ENCODE measurements at places on chromosomes 4 and X.
A peak's percentile ranks its signal among the peaks of the same experiment; 100 is the strongest.

- no peak for DNase-seq
Observed at GRCh38 chrX:129613596-129613995, 41.2 kb downstream of the APLN start.

DNA sequence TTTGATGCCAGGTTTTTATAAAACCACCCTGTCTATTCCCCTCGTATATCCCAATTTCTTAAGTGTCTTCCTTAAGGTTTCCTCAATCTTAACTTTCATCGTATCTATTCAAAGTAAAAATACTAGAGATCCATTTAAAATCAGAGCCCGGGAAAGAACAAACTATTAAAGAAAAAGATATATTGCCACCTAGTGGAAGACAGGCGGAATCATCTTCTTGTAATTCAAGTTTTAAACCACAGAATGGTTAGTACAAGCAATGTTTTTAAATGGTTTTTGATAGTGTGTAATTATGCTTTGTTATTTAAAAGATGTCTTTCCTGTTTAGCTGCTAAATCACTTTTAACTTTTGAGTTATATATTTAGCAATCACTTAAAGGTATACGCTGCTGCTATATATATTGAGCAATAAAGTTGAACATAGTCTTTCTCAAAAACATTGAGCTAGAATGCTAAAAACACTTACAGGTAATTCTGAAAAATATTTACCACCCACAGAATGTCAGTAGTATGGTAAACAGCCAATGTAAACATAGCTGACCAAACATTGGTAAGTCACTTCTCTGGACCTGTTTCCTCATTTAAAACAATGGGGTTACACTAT lies 18.2 kb downstream of the PRDM8 start:
- DNase-seq = peak; percentile 52

DNA sequence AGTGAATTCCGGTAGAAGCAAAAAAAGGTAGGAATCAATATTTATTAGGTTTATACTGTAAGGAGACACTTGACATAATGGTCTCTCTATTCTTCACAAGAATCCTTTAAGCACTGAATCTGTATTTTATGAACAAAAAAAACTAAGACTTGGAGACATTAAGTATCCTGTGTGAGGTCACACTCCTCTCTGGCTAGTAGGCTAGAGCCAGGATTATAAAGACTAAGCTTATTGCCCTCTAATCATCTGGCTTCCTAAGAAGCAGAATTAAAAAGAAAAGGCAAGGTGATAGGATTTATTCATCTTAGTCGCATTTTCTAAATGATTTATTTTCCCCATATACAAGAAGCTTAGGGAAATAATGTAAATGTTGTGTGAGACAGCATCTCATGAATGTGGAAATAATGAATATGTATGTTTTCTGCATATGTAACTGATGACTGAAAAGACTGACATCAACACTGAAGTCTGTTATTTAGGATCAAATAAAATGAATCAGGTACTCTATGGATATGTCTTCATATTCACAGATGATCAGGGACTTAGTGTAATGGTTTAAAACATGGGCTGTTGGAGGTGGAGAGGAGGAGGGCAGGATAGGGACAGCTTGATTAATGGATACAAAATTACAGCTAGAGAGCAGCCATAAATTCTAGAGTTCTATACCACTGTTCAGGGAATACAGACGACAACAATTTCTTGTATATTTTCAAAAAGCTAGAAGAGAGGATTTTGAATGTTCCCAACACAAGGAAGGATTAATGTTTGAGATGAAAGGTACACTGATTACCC lies 30.4 kb upstream of the PRKG2 start:
- DNase-seq = no peak

- DNase-seq = no peak
Observed at GRCh38 chr4:98377559-98377958, 116.4 kb downstream of the RAP1GDS1 start.

GRCh38 chrX:34365471-34365870 lies 233.4 kb upstream of the FAM47A start:
- DNase-seq = no peak

GRCh38 chrX:109372716-109373115 lies 109.2 kb downstream of the GUCY2F start:
- no peak for DNase-seq

- no peak for DNase-seq
Observed at GRCh38 chr4:13980317-13981310, 353.1 kb upstream of the BOD1L1 start.

GRCh38 chr4:9691238-9692065 lies 90.0 kb upstream of the DRD5 start:
- DNase-seq = peak; percentile 83

DNA sequence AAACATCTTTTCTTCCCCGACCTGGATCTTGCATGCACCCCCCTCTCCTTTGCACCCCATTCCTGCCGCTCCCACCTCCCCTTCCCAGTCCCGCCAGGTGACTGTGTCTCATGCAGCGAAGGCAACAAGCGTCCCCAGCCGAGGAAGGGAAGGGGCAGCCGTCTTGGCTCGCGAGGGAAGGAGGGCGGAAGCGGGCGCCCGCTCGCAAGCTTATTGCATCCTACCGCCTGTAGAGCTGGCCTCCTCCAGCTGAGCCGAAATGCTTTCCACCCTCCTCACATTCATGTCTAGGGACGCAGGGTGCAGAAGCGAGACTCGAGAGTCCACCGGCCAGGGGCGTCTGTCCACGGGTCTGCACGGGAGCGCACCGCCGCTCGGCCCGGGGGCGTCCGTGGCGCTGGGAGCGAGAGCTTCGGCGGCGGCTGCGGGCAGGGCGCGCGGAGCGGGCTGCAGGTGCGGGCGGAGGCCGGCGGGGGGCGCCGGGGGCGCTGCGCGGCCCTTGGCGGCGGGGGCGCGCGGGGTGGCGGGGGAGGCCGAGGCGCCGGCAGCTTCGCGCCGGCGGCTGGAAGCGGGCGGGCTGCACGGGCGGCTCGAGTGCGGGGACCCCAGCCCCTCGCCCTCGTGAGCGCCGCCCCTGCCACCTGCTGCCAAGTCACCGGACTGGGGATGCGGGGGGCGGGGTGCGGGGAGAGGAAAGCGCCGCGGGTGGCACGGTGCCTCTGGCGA lies at the start of gene KCNIP4:
Gene KCNIP4 (minus strand): TSS at position 426 of the 726 bp plus-strand sequence.
- peak; percentile 45 for DNase-seq

DNA sequence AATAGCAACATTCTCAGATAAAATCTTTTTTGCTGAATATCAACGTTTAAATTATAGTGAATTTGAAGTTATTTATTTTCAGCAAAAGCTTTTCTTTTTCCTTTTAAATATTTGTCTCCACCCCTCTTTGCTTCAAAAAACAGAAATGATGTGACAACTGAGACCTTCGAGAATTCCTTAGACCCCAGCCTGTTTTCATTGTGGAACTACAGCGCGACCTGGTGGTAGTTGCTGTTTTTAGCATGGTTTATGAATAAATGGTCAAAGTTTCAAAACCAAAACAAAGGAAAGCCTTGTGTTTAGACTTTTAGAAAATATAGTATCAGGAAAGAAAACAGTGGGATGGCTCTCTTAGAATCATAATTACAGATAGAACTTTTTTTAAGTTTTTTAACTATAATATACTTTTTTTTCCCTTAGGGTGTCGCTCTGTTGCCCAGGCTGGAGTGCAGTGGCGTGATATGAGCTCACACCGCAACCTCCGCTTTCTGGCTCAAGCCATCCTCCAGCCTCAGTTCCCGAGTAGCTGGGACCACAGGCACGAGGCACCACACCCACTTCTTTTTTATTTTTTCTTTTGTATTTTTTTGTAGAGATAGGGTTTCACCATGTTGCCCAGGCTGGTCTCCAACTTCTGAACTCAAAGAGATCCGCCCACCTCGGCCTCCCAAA lies 26.8 kb upstream of the TMEM184C start:
- peak; percentile 41 for DNase-seq

DNA sequence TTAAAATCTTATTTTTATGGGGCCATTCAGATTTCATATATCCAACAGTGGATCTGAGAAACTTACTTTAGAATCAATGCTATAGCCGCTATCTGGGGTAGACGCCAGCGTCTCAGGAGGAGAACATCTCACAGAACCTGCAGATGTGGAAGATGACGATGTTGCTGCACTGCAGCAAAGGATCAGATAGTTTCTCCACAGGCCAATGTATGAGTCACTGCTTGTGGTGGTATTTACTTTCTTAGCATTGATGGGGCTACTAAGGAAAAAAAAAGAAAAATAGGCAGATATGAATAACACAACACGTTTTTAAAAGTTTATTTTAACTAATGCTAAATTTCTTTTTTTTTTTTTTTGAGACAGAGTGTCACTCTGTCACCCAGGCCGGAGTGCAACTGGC lies 85.9 kb downstream of the ZAR1 start:
- DNase-seq = no peak

DNA sequence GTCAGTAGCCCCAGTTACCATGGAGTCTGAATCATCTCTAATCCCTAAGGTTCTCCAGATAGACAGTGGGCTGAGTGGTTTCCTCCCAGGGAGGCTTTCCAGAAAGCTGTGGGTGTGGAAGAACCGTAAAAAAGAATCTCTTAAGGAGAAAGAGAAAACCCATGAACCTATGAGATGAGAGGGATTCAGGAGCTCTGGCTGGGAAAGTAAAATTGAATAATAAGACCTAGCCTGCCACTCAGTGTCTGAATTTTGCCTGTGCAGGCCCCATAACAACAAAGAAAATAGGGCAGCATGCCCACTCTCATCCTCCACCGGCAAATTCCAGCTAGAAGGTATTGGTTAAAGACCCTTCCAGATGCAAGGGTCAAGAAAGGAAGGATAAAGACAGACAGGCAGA lies 16.9 kb downstream of the AWAT2 start:
- no peak for DNase-seq

Measured in NCI-H1105 treated with DMSO at 0.1 percent for 48 hours (cell line).